ENCODE measurements at places on chromosomes 4 and X.

GRCh38 chr4:19030536-19030935 lies 1009.0 kb upstream of the LCORL start:
- no peaks in the 10 kb centered on the region for H3K36me3 ChIP-seq
- H3K27ac ChIP-seq: no peak overlapping the region
- DNase-seq: no peak
- H3K27me3 ChIP-seq: no peaks in the 10 kb centered on the region

DNA sequence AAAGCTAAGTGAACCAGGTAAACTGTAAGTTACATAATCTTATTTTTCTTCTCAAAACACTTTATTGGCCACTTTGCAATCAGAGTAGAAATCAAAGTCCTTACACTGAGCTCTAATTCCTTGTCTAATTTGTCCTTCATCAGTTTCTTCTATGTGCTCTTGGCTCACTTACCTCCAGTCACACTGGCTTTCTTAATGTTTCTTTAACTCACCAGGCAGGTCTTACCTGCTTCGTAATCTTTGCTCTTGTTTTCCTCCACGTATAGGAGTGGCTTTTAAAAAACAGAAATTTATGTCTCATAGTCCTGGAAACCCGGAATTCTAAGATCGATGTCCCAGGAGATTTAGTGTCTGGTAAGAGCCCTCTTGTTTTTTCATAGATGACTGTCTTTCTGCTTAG lies 1462.1 kb downstream of the FSTL5 start:
- H3K27me3 ChIP-seq: no peaks in the 10 kb centered on the region
- DNase-seq: no peak
- no peak overlapping the region for H3K27ac ChIP-seq
- H3K4me3 ChIP-seq: no peak overlapping the region
- no peaks in the 10 kb centered on the region for H3K4me1 ChIP-seq

DNA sequence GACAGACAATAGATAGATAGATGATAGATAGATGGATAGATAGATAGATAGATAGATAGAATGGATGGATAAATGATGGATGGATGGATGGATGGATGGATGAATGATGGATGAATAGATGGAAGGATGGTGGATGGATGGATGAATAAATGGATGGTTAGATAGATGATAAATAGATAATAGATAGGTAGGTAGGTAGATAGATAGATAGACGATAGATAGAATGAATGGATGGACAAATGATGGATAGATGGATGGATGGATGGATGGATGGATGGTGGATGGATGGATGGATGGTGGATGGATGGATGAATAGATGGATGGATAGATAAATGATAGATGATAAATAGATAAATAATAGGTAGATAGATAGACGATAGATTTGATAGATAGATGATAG lies 287.4 kb downstream of the CRLF2 start:
- H3K36me3 ChIP-seq: no peaks in the 10 kb centered on the region
- H3K4me3 ChIP-seq: no peak overlapping the region
- no peak for DNase-seq

DNA sequence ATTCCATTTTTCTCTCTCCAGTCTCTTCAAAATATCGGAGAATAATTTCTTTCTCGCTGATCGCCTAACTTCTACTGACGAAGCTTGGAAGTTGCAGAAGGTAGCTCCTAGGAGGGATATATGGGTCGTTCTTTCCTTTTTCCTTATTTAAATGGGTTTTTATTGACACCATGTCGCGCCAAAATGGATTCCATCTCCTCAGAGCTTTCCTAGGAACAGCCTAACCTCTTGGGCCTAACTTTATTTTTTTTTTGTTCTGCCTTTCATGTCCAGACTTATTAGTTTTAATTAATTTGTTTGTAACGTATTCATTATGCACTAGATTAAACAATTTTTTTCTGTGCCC lies 359.4 kb upstream of the ZCCHC13 start:
- peak overlapping the region; percentile 76 for H3K4me3 ChIP-seq
- H3K4me1 ChIP-seq: peaks cover 36% of the 10 kb centered on the region
- DNase-seq: no peak
- peak overlapping the region; percentile 84 for H3K27ac ChIP-seq

- DNase-seq: no peak
- no peaks in the 10 kb centered on the region for H3K27me3 ChIP-seq
- peak overlapping the region; percentile 61 for H3K27ac ChIP-seq
Observed at GRCh38 chr4:1722551-1723118, 1.3 kb downstream of the TACC3 start.

- no peaks in the 10 kb centered on the region for H3K27me3 ChIP-seq
- H3K36me3 ChIP-seq: no peaks in the 10 kb centered on the region
- H3K4me3 ChIP-seq: no peak overlapping the region
- H3K27ac ChIP-seq: no peak overlapping the region
- DNase-seq: no peak
- no peaks in the 10 kb centered on the region for H3K4me1 ChIP-seq
Observed at GRCh38 chrX:10685923-10686595, 65.7 kb upstream of the MID1 start.

DNA sequence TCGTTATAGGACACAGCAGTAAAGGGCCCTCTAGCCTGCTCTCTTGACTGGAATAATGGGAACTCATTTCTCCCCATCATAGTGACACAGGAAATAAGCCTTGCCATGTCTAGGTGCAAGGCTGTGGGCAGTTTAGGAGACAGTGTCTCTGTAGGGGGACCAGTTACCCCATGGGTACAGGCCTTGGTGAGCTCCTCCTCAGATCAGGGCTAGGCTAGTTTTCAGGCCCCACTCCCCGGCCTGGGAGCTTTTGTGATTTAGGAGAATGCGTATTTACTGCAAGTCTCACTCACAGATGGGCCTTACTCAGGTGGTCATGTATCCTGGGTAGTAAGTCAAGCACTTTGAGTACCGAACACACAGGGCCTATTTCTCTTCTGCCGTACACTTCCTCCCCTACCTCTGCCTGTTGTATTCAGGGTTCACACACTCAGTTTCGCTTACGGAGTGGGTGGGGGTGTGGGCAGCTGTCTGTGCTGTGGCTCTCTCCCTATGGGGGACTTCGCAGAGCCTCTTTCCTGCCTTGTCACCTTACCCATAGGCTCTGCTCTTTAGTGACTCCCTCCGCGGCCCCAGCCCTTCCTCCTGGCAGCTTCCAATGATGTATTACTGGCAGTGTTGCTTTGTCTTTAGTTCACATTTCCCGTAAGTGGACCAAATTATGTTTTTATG lies 34.2 kb downstream of the FAM193A start:
- DNase-seq: no peak
- no peaks in the 10 kb centered on the region for H3K36me3 ChIP-seq
- H3K27me3 ChIP-seq: no peaks in the 10 kb centered on the region
- no peak overlapping the region for H3K4me3 ChIP-seq
- peaks cover 54% of the 10 kb centered on the region for H3K4me1 ChIP-seq
